Activated effector memory CD4-positive, alpha-beta T cell treated with anti-CD3 and anti-CD28 coated beads, Interleukin-2, amount 50 U/mL, for 16 hours (primary cell): ENCODE measurements at places on chromosomes 2 and 18.
A peak's percentile ranks its signal among the peaks of the same experiment; 100 is the strongest.

DNA sequence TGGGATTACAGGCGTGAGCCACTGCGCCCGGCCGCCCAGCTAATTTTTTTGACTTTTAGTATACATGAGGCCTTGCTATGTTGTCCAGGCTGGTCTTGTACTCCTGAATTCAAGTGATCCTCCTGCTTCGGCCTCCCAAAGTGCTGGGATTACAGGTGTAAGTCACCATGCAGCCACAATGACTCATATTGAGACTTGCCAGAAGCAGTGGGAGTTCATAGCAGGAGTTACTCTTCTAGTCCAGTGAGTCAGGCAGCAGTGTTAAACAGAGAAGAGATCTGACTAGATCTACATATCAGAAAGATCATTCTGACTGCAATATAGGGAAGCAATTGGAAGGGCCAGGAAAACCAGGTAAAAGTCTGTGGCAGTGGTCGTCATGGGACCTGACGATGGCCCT lies 1.5 kb upstream of the FLACC1 start:
- DNase-seq = no peak

DNA sequence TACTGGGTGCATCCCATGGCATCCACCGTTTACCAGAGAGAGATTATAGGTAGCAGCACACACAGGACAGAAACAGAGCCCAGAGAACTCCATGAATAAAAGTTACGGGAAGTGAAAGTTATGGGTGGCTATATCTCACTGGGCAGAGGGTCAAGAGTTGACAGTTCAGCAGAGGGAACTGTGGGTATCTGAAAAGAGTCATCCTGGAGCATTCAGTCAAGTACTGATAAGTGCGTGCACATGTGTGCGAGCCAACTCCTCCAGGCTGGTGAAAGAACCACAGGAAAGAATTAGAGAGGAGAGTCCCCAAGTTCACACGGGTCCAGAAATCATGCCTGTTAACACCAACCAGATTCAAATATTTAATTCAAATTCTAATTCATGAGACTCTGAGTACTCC lies 1588.2 kb downstream of the LRP1B start:
- no peak for DNase-seq

DNA sequence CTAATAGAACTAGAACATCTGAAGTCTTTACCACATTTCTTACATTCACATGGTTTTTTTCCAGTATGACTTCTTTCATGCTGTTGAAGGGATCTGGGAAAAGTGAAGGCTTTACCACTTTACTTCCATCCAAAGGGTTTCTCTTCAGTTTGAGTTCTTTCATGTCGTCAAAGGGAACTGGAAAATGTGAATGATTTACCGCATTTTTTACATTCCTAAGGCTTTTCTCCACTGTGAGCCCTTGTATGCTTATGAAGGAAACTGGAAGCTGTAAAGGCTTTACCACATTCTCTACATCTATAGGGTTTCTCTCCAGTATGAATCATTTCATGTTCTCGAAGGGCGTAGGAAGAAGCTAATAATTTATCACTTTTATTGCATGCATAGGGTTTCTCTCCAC lies 46.7 kb downstream of the NBEAL1 start:
- no peak for DNase-seq

DNA sequence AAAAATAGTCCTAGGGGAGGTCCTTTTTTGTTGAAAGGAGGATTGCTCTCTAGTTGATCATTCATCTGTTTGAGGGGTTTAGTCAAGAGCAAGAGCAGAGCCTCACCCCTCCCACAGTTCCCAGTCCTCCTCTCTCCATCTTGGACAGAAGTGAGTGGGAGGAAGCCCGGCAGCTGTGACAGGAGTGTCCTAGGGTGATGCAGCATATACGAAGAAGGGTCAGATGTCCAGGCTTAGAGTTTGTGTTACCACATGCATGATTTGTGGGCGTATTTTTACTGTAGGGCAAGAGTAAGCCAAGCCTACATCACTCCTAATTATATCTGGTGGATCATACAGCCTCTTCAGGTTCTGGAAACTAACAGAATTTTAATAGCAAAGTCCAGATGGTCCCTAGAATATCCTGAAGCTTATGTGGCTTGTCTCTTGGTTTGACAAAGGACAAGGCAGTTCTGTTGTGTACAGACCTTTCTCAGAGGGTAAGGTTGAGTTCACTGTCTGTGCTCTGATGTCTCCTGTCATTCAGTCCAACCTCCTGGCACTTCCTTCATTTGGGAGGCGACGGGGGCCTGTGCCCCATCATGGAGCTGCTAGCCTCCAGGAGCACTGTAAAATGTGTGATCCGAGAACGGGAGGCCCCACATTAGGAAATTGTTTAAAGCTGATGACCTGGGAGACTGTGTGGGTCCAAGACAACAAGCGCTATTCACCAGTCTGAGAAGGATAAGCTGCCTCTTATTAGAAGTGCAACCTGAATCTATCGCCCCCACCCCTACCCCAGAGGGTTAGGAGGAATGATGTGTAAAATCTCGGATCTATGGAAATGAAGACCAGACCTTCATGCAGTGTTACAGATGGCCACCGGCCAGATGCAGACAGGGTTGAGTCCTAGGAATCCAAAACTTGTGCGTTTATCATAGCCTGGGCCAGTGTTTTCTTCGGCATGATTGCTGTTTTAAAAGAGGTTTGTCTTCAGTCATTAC lies 6.9 kb downstream of the CEP68 start:
- DNase-seq = no peak

DNA sequence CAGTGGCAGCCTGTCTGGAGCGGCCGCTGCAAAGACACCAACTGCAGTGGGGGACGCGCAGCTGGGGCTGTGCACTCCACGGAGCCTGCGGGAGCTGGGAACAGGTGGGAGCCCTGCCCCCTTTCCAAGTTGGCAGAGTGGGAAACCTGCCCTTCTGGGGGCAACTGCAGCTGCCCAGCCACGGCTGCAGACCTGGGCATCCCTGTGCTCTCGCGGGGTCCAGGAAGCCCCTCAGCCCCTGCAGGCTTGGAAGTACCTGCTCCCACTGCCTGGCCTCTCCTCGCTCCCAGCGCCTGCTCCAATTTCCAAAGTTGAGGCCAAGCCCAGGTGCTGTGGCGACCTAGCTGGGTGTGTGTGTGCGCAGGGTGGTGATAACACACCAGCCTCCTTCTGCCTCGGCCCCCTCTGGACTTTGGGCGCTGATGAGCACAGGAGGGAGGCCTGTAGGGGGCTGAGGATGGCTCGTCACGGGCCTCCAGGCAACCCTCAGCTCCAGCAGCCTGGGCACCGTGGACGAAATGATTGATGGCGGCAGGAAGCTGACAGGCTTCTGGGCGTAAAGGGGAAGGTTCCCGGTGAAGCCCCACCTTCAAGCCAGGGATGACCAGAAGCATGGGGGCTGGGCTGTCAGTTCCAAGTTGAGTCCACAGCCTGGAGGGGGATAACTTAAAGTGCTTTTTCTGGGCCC lies 76.9 kb downstream of the PTPN4 start:
- DNase-seq = no peak

DNA sequence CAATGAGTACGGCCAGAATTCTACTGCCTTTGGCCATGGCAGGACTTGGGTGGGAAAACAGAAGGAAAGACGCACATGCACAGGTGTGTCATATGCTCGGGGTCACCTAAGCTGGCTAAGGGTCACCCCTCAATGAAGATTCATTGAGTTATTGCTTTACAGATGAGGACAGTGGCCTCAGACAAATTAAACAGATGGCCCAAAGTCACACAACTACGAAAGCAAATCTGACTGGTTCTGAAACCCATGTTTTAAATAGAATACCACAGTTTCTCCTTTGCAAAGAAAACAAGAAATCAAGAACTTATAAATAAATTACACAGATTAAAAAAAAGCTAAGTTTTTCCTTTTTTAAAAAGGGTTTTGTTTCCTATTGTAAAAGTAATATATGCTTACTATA lies 70.5 kb downstream of the ID2 start:
- no peak for DNase-seq

GRCh38 chr18:11789716-11790510 lies 61.3 kb upstream of the CHMP1B start:
- DNase-seq = no peak

GRCh38 chr18:34650121-34650545 lies 60.0 kb upstream of the DTNA start:
- DNase-seq = no peak

GRCh38 chr2:179619947-179620467 lies 241.4 kb downstream of the ZNF385B start:
- no peak for DNase-seq

GRCh38 chr2:156867201-156867600 lies 390.3 kb upstream of the GALNT5 start:
- DNase-seq = no peak

DNA sequence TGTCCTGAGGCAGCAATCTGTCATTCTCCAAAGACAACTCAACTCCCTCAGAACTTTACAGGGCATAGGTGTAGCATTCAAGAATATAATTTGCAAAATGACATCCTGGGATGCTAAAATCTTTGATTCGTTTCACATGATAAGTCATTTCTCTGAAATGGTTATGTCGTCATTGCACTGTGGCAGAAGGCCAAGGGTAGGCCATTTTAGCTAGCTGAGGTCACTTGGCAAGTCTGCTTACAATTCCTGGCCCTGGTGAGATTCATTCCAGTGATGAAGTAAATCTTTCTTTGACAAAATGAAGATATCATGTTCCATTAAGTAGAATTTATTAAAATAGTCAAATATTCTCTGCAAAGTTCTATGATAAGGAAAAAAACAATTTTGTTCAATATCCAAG lies 1410.3 kb upstream of the LRRTM1 start:
- DNase-seq = no peak

GRCh38 chr2:33510586-33510968 lies 34.1 kb downstream of the RASGRP3 start:
- DNase-seq = no peak

DNA sequence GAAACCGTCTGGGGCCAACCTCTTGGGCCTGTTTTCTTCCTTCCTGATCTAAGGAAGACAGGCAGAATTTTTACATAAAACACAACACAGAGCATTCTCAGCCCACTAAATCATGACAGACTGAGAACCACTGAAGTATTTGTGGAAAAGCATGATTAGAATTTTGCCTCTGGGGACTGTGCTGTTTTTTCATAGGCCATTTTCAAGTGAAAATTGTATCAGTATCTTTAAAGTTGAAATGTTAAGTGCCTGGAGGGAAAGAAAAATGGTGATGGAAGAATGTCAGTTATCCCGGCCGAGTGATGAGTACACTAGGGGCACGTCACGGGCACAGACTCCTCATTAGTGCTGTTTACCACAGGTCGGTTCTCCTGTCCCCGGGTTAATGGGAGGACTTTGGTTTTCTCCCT lies 36.9 kb downstream of the EHD3 start:
- no peak for DNase-seq

DNA sequence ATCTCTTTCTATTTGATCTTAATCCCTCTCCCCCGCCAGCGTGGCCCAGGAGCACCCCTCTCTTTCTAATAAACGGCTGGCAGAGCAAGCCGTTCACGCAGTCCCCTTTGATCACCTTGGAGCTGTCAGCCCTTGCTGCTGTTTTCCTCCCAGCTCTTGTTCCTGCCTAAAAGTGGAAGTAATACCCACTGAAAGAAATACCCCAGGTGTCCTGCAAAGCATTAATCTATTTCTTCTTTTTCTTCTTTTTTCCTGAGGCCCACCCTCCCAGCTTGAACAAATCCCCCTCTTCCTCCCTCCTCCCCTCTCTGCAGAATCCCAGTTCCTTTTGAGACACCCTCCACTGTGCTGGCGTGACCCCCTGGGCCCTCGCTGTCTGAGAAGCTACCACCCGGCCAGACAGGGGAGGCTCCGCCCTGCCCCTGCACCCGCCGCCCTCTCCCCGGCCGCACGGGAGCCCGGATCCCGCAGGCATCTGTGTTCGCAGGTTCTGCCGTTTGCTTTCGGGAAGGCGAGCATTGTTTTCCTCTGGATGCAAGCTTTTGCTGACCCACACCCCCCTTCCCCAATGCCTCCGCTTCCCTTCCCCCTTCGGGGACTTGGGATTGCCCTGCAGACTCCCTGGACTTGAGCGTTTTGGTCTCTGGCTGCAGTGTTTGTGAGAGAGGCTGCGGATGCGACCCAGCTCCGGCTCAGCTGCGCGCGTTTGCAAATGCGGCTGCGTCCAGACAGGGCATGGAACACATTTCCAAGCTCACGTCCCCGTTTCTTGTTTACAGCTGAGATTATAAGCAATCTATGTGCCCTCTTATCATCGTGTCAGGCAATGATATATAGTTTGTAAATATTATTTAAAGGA lies 631.5 kb downstream of the NYAP2 start:
- no peak for DNase-seq

DNA sequence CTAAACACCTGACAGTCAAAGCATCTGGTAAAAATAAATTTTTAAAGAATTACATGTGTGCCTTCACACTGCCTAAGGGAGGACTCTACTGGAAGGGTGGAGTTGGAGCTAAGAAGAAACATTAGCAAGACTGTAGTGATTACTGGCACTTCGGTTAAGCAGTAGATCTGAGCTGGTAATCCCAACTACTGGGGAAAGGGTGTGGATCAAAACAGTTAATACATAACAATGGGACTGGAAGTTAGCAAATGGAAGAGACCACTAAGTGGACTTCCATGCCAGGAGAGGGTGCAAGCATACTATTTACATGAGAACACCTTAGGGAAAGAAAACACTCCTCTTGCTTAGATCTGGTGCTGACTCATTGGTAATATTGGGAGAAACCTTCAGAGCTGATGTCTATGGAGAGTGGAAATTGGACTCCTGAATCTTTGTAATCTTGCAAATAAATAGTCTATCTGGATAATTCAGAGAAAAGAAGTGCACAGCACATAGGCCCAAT lies 519.6 kb upstream of the LINC00305 start:
- no peak for DNase-seq

- no peak for DNase-seq
These were observed 59.2 kb upstream of the IGFBP2 start for GRCh38 chr2:216574046-216574445.

GRCh38 chr2:43642363-43642762 lies 5.3 kb downstream of the PLEKHH2 start:
- no peak for DNase-seq

- peak; percentile 25 for DNase-seq
These were observed 15.2 kb downstream of the RAMP1 start for GRCh38 chr2:237874585-237875161.

- DNase-seq = no peak
These were observed 440.9 kb upstream of the CELF4 start for GRCh38 chr18:38006541-38006940.

DNA sequence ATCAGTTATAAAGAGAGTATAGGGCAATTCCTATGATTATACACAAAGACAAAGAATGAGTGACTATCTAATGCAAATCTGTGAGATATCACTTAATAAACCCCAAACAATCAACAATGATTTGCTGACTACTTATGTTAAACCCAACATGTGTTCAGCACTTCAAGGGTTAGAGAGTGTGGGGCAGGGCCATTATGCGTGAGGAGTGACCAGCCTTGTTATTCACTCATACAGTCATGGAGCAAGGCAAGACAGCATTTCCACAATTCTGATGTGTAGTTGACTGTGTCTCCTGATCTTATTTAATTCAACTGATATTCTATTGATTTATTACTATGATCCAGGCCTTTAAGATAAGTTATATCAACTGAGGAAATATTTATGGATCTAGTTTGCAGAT lies 251.7 kb downstream of the CYRIA start:
- DNase-seq = no peak

GRCh38 chr18:39205565-39206195 lies 1640.1 kb upstream of the CELF4 start:
- no peak for DNase-seq

DNA sequence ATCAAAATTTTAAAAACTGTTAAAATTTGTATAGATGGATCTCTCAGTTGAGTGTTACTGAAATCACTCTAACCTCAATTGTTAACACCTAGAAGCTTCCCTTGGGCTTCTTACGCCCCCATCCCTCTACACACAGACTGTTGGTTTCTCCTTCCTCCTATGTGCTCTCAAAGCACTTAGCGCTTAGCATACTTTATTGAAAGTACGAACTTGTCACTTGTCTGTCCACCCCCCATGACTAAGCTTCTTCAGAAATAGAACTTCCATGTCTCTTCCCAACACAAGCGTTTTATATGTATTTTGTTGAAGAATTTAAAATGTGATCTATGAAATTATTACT lies 441 bp downstream of the MPHOSPH10 start:
- DNase-seq = no peak
